ENCODE measurements at places on chromosomes 13 and 19.

DNA sequence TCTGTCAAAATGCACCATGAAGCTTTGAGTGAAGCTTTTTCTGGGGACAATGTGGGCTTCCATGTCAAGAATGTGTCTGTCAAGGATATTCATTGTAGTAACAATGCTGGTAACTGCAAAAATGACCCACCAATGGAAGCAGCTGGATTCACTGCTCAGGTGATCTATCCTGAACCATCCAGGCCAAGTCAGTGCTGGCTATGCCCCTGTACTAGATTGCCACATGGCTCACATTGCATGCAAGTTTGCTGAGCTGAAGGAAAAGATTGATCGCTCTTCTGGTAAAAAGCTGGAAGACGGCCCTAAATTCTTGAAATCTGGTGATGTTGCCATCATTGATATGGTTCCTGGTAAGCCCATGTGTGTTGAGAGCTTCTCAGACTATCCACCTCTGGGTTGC is 12.7 kb downstream of the GPR42 start:
- no peak for DNase-seq

- no peak for DNase-seq
Observed at GRCh38 chr13:39900106-39900750, 244.8 kb downstream of the COG6 start.

DNA sequence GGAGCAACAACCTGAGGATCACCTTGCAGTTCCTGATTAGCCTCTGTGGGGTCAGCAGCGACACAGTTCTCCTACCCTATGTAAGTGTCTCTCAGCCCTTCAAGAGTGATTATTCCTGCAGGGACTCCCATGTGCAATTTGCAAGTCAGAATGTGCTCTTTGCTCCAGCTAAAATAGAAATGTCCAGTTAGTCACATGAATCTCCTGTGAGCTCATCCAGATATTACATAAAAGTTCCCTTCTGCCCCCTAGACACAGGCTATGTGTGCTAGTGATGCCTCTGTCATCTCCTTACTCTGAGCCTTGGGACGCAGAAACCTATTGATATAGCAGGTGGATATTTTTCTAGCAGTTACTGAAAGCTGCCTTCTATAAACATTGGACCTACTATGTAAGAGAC is 105.5 kb downstream of the ZAR1L start:
- DNase-seq = no peak

DNA sequence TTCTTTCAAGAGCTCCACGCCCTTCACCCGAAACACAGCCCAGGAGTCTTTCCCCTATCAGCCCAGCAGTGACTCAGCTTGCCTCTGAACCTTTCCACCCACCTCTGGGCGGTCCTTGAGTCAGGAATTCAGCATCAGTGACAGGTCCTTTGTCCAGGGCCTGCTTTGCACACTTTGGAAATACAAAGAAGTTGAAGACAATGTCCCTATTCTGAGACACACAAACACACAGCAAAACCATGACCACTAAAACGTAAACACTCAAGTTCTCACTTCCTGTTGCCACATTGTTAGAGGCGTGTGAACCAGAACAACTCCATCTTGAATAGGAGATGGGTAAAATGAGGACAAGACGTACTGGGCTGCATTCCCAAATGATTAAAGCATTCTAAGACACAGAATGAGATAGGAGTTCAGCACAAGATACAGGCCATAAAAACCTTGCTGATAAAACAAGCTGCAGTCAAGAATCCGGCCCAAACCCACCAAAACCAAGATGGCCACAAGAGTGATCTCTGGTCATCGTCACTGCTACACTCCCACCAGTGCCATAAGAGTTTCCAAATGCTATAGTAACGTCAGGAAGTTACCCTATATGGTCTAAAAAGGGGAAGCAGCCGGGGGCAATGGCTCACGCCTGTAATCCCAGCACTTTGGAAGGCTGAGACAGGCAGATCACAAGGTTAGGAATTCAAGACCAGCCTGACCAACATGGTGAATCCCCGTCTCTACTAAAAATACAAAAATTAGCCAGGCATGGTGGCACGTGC is 49.2 kb upstream of the ATP12A start:
- no peak for DNase-seq

DNA sequence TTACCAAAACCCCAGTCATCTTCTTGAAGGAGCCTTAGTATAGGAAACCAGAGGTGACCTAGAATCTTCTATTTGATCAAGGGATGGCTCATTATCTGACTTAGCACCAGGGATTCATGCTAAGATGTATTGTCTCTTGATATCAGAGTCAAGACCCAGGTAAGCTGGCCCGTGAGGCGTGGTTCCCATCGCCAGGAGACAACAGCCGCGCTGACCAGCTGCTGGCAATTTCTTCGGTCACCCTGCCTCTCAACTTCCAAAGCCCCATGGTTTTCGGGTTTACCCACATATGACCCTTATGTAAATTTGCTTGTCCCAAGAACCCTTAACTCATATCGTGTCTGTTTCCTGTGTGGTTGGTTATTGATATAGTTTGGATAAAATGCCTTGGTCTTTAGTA is 77.7 kb upstream of the VSTM2B start:
- DNase-seq = no peak

DNA sequence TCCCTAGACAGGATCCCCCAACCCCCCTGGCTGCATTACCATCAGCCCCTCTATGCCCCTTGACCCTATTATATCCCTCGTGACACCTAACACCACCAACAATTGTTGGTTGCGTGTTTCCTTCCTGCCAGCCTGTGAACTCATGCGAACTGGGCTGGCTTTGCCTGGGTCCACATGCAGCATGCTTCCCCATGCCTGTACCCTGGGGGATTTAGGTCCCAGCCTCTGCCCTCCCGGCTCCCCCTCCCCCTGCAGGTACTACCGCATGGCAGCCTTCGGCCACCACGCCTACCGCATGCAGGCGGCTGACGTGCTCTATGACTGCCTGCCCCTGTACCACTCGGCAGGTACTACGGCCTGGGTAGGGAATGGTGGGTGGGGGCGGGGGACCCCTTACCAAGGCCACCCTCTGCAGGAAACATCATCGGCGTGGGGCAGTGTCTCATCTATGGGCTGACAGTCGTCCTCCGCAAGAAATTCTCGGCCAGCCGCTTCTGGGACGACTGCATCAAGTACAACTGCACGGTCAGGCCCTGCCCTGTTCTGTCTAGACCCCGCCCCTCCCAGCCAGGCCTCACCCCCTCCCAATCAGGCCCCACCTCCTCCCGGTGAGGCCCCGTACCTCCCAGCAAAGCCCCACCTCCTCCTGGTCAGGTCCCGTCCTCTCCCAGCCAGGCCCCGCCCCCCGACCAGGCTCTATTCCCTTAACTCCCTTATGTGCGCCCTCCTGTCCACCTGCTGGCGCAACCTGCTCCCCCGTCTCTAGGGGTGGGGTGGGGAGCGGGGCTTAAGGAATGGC is 18.5 kb downstream of the SLC27A1 start:
- no peak for DNase-seq

DNA sequence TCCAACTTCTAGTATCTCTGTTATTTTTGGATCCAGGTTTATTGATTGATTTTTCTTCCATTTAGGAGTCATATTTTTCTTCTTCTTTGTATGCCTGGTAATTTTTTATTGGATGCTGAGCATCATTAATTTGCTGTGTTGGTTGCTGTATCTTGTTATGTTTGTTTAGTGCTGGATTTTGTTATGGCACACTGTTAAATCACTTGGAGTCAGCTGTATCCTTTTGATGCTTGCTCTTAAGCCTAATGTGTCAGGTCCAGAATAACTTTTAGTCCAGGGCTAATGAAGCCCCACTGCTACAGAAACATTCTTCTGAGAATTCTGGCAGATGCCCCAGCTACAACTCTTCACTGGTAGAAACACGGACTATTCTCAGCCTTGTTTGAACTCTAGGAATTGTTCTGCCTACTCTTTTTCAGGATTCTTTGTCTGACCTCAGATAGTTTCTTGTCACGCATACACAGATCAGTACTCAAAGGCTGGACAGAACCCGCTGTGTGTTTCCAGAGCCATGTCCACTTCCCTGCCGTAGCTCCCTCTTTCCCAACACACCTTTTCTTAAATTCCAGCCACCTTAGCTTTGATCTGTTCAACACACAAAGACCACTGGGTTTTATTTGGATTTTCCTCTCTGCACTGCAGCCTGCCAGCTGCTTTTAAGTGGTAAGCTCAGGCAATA is 137.1 kb upstream of the WASF3 start:
- DNase-seq = no peak

GRCh38 chr13:36421447-36421846 is 10.8 kb upstream of the CCNA1 start:
- DNase-seq = no peak

DNA sequence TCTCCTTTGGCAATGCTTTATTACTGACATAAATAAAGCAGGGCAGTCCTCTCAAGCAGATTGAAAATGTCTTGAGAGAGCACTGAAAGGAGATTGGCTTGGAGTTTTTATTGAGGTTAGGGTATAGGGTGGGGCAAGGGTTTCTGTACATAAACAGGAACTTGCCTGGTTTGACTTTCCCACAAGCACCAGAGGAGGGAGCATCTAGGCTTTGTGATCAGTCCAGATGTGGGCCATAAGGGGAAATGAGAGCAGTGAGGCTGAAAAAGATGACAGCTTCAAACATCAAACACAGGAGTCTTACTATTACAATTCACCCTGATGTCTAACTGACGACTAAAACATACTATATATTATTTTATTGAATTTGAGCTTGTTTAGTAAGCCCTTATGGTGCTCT is 260.9 kb downstream of the MTUS2 start:
- no peak for DNase-seq

Data from head of caudate nucleus (tissue), 42 donors.